Activated naive CD8-positive, alpha-beta T cell treated with anti-CD3 and anti-CD28 coated beads for 36 hours (primary cell): ENCODE measurements at places on chromosomes 11 and 22.

GRCh38 chr11:88106666-88107065 is 68.6 kb downstream of the RAB38 start:
- H3K36me3 ChIP-seq, result peaks cover 11% of the 10 kb centered on the region
- peaks cover 17% of the 10 kb centered on the region for H3K27me3 ChIP-seq
- no peak overlapping the region for H3K4me3 ChIP-seq

DNA sequence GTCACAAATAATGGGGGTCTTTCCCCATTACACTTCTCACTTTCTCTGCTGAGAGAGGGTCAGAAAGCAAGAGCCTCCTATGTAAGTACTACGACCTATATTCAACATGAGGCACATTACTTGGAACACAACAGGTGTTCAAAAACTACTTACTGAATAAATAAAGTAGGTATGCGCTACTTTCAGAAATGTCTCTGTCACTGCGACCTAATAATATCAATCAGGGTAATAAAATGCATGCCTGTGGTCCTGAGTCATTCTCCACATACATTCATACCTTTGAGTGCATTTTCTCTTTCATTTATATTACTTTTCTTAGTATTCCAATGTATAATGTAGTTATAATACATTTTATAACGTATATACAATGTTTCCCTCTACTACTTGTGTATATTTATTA is 838.9 kb downstream of the DLG2 start:
- DNase-seq, result no peak
- H3K4me1 ChIP-seq, result no peaks in the 10 kb centered on the region
- no peak overlapping the region for H3K27ac ChIP-seq
- no peaks in the 10 kb centered on the region for H3K36me3 ChIP-seq
- no peaks in the 10 kb centered on the region for H3K27me3 ChIP-seq

GRCh38 chr22:19607192-19608002 is 83.2 kb upstream of the CLDN5 start:
- no peaks in the 10 kb centered on the region for H3K27me3 ChIP-seq
- peaks cover 40% of the 10 kb centered on the region for H3K4me1 ChIP-seq
- no peak overlapping the region for H3K27ac ChIP-seq
- no peak overlapping the region for H3K4me3 ChIP-seq

- DNase-seq, result no peak
- H3K27me3 ChIP-seq, result no peaks in the 10 kb centered on the region
- H3K36me3 ChIP-seq, result no peaks in the 10 kb centered on the region
- no peak overlapping the region for H3K27ac ChIP-seq
Observed at GRCh38 chr22:22555596-22555995, 3.5 kb downstream of the PRAME start.

DNA sequence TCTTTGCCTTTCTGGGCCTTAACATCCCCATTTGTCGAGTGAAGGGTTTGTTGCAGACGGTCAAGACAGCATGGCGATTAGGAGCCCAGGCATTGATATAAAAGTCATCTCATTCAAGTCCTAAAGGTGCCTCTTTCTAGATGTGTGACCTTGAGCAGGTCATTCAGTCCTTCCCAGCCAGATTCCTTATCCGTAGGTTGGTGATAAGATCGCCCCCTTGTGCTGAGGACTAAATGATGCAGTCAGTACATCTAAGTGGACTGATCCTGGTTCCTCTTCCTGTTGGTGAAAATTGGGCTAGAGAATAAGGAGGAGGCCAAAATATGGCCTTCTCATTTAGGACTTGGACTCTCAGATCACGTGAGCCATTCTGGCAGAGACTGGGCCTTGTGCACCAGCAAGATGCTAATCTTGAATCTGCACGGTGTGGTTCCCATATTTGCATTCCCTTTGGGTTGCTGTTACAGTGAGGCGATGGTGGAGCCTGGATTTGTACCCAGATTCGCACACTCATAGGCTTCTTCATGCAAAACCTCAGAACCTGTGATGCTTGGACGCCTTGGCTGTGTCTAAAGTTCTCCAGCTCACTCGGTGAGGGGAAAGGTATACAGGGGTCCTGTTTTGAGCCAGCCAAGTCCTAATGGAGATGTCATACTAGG is 156.8 kb downstream of the MYO18B start:
- peaks cover 26% of the 10 kb centered on the region for H3K27me3 ChIP-seq
- H3K4me3 ChIP-seq, result no peak overlapping the region
- no peaks in the 10 kb centered on the region for H3K4me1 ChIP-seq

DNA sequence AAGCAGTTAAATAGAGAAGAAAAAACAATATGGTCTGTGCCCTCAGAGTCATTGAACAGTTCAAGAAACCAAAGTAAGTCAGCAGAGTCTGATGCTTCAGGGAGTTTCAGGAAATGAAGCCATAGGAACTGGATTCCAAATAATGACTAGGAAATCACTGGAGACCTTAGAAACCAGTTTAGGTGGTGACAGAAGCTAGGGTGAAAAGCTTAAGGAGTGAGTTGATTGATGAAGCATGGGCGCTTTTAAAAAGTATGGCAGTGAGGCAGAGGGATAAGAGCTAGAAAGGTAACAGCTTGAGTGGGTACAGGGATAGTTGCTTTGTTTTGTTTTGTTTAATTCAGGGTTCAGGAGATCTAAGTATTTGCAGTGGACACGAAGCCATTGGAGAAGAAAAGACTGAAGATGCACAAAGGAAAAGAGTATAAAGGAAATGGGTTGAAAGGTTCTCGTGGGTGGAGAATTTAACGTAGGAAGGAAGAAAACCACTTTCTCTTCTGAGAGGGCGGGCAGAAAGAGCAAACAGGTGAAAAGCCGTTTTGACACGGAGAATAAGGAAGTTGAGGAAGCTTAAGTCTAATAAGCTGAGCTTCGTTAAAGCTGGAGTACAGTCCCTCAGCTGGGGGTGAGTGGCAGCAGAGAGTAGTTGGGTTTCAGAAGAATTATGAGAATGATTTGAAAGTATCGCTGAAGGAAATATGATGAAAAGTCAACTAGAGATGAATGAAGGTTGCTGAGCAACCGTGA is 14.8 kb downstream of the SGSM3 start:
- no peak for DNase-seq
- no peaks in the 10 kb centered on the region for H3K27me3 ChIP-seq

- H3K36me3 ChIP-seq, result no peaks in the 10 kb centered on the region
- no peak overlapping the region for H3K4me3 ChIP-seq
- no peak for DNase-seq
- H3K27me3 ChIP-seq, result no peaks in the 10 kb centered on the region
Observed at GRCh38 chr11:101211407-101211975, 81.9 kb upstream of the PGR start.

- H3K4me3 ChIP-seq, result no peak overlapping the region
- H3K36me3 ChIP-seq, result peaks cover 13% of the 10 kb centered on the region
- peaks cover 4% of the 10 kb centered on the region for H3K4me1 ChIP-seq
Observed at GRCh38 chr22:25709758-25710157, 32.2 kb upstream of the MYO18B start.

GRCh38 chr11:6734616-6735015 is 37.2 kb downstream of the OR2AG2 start:
- peaks cover 72% of the 10 kb centered on the region for H3K36me3 ChIP-seq
- DNase-seq, result no peak
- peak overlapping the region; percentile 89 for H3K27ac ChIP-seq
- peaks cover 63% of the 10 kb centered on the region for H3K4me1 ChIP-seq
- no peaks in the 10 kb centered on the region for H3K27me3 ChIP-seq
- no peak overlapping the region for H3K4me3 ChIP-seq

DNA sequence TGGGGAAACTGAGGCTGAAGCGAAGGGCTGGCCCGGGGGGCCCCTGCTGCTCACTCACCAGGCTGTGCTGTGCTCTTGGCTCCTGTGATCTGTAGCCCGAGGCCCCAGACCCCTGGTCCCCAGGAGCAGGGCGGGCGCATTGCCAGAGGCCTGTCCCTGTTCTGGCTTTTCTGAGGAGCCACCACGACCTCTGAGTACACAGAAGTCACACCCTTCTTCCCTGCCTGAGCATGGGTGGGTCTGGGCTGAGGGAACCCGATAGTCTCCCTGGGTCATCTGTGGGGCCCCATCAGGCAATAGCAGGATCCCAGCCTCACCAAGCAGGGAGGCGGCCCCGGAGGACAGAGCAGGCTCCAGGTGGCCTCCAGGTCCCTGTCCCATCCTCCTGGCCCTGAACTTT is 5.1 kb downstream of the CASTOR1 start:
- DNase-seq, result no peak
- H3K27ac ChIP-seq, result no peak overlapping the region
- no peaks in the 10 kb centered on the region for H3K27me3 ChIP-seq
- H3K4me1 ChIP-seq, result peaks cover 14% of the 10 kb centered on the region
- no peaks in the 10 kb centered on the region for H3K36me3 ChIP-seq

- H3K27me3 ChIP-seq, result no peaks in the 10 kb centered on the region
- no peak overlapping the region for H3K4me3 ChIP-seq
- H3K27ac ChIP-seq, result no peak overlapping the region
- no peak for DNase-seq
- H3K36me3 ChIP-seq, result peaks cover 7% of the 10 kb centered on the region
Observed at GRCh38 chr11:129143335-129143734, 48.8 kb downstream of the ARHGAP32 start.

DNA sequence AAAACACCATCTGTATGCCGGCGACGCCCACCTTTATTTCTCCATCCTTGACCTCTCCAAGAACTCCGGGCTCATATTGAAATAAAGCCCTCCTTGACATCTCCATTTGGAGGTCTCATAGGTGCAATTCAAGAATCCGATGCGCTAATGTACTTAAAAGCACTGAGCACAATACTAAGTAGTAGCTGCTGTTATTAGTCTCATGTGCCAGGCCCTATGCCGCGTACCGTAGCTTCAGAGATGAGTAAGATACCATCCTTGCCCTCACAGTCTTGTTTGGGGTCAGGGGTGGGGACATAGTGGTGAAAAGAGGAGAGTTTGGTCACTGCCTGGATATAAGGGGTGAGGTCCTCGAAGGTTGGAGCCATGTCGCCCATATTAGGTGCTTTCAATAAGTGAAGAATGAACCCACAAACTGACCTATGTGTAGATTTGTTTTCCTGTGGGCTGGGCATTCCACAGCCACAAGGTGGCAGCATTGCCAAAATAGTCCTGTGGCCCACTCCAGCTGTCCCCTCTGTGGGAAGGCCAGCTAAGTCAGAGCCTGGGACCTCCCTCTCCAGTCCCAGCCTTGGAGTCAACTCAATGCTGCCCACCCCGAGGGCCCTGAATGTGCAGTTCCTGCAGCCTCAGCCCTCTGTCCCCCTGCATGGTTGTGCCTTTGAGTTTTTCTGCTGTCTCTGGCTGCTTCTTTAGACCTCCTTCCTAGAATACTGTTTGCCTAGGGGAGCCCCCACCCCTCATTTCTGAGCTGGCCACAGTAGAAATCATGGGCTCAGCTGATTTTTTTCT is 6.5 kb downstream of the DCPS start:
- H3K27me3 ChIP-seq, result no peaks in the 10 kb centered on the region
- peaks cover 17% of the 10 kb centered on the region for H3K36me3 ChIP-seq
- H3K27ac ChIP-seq, result no peak overlapping the region

- no peaks in the 10 kb centered on the region for H3K4me1 ChIP-seq
- no peaks in the 10 kb centered on the region for H3K36me3 ChIP-seq
- no peak overlapping the region for H3K27ac ChIP-seq
Observed at GRCh38 chr22:35510481-35510934, 30.1 kb upstream of the RASD2 start.

DNA sequence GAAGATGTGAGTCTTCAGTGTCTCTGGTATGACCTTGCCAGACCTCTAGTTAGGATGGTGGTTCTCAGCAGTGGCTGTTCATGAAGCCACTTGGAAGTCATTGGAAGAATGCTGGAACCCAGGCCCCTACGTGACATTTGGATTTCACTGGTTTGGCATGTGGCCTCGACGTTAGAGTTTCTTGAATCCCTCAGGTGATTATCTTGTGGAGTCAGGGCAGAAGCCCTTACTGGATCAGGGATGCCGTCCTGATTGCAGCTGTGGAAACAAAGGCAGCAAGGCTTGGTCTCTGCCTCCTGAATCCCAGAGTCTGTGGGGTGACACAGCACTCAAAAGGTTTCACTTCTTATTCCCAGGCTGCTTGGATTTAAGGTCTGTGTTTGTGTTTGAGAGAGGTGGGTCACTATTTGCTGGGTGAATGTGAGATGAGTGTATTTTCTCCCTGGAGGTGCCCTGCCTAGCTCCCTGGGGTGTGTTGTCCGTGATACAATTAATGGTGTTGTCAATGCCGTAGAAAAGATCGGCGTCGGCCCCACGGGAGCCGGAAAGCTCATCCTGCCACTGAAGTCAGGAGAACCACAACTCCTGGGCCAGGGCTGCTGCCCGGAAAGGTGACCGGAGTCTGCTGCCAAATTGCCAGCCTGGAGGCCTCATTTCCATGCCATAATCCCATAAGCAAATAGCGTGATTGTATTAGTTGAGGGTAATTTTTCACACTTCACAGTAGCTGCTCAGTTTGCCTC is 939.0 kb downstream of the BRD1 start:
- peaks cover 11% of the 10 kb centered on the region for H3K27me3 ChIP-seq
- no peaks in the 10 kb centered on the region for H3K4me1 ChIP-seq
- no peaks in the 10 kb centered on the region for H3K36me3 ChIP-seq
- no peak overlapping the region for H3K4me3 ChIP-seq

DNA sequence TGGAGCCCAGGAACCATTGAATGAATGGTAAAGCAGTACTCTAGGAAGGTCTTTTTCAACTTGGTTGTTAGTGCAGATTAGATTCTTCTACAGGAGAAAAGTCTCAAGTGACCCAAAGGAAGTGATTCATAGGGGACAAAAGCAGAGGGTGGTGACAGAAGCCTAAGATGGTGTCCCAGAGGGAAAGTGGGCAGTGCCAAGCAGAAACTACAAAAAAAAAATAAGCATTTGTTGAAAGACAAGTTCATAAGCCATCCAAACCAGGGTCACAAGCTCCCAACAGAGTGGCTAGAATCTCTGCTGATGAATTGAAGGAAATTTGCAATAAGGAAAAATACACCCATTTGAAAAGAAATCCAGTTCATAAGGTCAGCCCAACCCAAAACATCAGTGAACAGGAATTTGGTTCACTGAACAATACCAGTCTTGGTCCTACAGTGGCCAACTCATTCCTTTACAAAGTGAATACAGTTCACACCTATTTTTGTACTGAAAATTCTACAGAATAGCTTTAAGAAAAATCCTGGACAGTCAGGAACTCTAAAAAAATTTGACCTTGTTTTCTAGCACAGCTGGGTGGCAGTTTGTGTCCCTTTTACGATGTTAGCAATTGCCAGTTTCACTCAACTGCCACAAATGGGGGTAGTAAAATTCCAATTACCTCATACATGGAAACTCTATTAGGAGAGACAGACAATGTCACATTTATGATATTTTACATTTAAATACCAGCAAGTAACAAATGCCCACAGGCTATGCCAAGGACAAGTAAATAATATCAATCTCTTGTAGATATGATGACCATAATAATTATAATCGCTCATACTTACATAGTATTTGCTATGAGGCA is 21.6 kb upstream of the NUP160 start:
- no peak overlapping the region for H3K4me3 ChIP-seq
- H3K36me3 ChIP-seq, result no peaks in the 10 kb centered on the region
- H3K27me3 ChIP-seq, result no peaks in the 10 kb centered on the region
- H3K27ac ChIP-seq, result no peak overlapping the region
- H3K4me1 ChIP-seq, result peaks cover 4% of the 10 kb centered on the region

- H3K4me3 ChIP-seq, result no peak overlapping the region
- no peak for DNase-seq
- peaks cover 5% of the 10 kb centered on the region for H3K27me3 ChIP-seq
- peaks cover 7% of the 10 kb centered on the region for H3K4me1 ChIP-seq
- no peak overlapping the region for H3K27ac ChIP-seq
- H3K36me3 ChIP-seq, result peaks cover 2% of the 10 kb centered on the region
Observed at GRCh38 chr11:30314625-30315024, 8.3 kb upstream of the ARL14EP start.
